ENCODE measurements at places on chromosomes 5 and 9.

- DNase-seq: peak; percentile 75
Observed at GRCh38 chr5:135203593-135204036, 169.6 kb upstream of the PITX1 start.

DNA sequence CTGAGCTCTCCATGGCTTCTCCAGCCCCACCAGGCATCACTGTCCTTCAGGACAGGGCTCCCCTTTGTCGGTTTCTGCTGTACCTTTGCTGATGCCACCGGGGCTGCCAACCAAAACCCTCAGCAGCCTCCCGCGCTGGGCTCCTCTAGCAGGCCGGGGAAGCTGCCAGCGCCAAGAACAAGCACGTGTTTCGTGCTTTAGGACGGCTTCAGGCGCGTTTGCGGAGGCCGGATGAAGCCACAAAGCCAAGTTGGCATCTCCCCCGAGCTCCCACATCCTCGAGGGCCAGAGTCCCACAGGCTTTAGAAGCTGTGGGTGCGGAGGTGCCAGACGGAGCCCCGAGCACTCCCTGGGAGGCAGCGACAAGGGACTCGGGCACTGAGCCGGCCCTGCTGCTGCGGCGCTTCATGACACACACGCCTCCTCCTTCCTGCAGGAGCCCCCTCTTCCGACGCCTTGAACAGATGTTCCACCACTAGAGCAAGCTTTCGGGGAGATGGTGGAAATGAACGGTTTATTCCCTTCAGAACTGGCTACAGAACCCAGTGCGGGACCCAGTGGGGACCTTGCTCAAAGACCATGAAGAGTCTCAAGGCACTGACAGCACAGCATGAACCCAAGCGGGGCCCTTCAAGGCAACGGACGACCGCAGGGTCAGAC, 36.7 kb downstream of the SARDH start:
- DNase-seq: no peak

DNA sequence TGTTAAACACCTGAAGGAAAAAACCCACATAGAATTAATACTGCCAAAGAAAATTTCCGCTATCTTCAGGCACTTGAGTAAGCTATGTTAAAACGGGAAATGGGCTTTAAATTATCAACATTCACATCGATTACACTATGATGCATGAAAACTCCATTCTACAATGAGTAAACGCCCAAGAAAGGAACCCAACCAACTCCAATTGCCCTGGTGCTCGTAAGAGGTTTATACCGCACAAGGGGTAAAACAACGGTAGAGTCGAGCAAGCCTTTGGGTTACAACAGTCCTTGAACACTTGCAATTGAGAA, 1.0 kb downstream of the AGTPBP1 start:
- DNase-seq: no peak

DNA sequence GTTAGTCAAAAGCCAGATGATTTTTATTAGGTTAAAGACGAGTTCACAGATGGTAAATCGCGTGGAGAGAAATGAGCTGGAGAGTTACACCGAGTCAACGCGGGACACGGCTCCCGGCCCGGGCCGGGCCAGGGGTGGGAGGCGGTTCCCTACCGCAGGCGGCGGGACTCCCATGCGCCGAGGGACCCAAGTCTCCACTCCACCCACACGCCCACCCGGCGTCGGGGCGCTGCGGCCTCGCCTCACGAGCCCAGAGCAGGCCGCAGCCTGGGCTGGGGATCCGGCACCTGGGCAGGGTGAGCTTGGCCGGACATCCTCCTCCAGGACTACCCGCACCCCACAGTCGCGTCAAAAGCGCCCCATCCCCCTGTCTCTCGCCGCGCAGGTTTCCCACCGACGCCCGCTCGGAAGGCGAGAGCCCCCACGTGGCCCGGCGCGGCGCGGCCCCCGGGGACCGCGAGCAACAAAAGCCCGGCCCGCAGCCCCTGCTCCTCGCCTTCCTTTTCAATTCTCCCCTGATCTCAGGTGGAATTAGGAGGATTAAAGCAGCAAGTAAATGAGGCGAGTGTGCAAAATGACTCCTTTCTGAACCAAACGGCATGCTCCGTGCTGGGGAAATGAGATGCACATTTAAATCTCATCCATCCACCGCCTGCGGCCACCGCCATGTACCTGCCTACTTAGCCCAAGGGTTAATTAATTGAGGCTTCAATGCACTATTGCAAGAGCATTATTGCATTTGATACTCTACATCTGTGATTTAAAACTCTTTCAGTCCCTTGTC, 196.5 kb upstream of the TBCA start:
- DNase-seq: no peak
